ENCODE measurements at places on chromosomes 12 and 14.
A peak's percentile ranks its signal among the peaks of the same experiment; 100 is the strongest.

DNA sequence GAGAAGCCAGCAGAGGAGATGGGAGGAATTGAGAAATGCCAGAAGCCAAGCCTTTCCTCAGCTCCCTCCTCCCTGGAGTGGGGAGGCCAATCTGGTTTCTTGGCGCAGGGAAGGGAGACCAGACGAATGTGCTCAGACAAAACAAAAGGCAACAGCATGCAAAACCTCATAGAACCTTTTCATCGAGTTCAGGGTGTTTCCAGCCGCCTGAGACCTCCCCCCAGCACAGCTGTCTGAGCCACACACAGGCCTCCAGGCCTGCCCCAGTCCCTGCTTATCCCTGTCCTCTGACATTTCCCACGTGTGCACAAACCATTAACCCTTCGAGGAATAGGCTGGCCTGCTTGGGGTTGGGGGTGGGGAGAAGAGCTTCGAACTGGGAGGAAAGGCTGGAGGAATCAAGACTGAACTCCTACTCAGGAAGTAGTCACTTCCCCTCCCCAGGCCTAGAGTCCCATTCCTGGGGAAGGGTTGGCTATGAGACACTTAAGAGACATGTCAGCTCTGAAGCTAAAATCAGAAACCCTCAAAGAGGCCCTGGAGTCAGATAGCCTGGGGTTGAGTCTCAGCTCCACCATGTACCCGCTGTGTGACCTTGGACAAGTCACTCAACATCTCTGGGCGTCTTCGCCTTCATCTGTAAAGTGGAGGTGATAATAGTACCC, 10.7 kb downstream of the TBX3 start:
- no peak for DNase-seq

GRCh38 chr14:85125291-85125670, 404.7 kb upstream of the FLRT2 start:
- DNase-seq: no peak

- DNase-seq: peak; percentile 82
Observed at GRCh38 chr12:57111031-57111734, at the start of gene STAT6. TSS of gene STAT6 (minus strand) at chr12:57111362. CDS start at chr12:57108278, 3,084 bp downstream.

- peak; percentile 82 for DNase-seq
Observed at GRCh38 chr14:75442642-75443041, 14.8 kb downstream of the JDP2 start.

GRCh38 chr12:2891240-2892053, 756 bp downstream of the TULP3 start:
- DNase-seq: no peak

- no peak for DNase-seq
Observed at GRCh38 chr12:80846952-80847351, 90.8 kb downstream of the LIN7A start.

DNA sequence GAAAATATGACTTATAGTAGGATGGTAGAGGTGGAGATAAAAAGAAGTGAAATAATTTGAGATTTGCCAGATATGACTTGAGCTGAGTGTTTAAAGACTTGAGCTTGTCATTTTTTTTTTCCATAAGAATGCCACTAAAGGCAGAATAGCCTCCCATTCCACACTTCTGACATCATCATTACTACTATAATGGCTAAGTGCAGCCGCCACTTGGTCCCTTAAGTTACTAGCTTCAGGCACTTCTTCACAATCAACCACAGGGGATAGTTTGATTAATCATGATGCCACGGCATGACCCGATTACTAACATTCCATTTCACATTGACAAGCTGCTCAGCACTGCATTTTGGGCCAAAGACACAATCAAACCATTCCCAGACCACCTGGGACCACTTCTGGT, 127.9 kb downstream of the EFCAB11 start:
- no peak for DNase-seq

- no peak for DNase-seq
Observed at GRCh38 chr14:97408937-97409815, 612.0 kb downstream of the VRK1 start.

DNA sequence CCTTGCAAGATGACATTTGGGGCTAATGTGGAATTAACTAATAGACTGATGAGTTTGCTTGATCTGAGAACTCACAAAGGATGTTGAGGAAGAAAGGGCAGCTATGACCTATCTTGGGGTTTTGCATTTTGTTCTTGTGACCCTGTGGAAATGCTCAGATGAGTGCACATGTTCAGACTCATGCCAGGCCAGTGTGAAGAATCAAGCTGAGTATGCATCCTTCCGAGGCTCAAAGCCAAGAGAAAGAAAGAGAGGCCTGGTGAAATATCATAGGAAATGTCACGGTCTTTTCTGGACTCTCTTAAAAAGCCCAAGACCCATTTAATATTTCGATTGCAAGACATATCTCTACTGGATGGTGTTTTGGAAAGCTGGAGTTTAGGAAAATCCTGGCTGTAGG, 96.3 kb downstream of the CACNA1C start:
- DNase-seq: peak; percentile 79

DNA sequence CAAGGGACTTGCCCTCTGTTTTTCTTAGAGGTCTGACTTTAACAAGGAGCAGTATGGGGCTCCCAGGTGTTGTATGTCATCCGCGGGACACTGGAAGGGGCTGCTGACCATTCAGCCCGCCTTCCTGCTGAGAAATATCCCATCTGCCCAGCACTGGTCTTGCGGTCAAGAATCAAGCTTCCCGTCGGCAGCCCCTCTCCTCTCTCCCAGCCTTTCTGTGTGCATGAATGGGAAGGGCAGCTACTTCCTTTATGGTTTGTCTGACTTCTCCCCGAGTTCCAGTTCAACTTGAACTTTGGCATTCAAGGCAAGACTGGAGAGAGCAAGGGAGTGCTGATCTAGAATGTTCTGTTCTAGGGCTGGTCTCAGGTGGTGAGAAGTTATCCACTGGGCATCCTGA, 51.5 kb downstream of the PSMA6 start:
- DNase-seq: no peak

DNA sequence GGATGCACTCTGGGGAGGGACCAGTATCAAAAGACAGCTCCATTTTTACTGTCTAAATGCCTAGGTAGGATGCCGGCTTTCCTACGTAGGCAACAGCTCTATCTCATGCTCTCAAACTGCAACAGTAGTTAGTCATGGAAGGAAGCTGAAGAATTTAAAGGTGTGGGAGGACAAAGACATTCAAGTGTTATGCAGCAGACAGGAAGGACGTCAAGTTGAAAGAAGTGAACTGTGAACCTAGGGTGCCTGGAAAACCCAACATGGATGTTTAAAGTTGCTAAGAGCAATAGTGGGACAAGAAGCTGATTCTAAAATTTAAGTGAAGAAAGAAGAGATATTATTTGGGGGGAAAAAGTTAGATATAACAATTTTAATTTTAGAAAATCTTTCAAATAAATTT, 5.9 kb downstream of the SEC23A start:
- DNase-seq: no peak

DNA sequence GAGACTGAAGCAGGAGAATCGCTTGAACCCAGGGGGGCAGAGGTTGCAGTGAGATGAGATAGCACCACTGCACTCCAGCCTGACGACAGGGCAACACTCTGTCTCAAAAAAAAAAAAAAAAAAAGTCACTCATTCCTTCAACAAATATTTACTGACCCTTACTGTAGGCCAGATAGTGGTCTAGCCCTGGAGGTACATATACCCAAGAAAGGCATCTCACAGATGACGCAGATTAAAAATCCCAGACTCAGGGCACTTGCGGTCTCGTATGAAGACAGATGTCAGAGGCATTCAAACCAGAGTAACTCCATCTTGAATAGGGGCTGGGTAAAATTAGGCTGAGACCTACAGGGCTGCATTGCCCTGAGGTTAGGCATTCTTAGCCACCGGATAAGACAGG, 44.8 kb downstream of the CLMN start:
- DNase-seq: no peak

GRCh38 chr14:80762641-80763228, 178.8 kb downstream of the CEP128 start:
- no peak for DNase-seq

DNA sequence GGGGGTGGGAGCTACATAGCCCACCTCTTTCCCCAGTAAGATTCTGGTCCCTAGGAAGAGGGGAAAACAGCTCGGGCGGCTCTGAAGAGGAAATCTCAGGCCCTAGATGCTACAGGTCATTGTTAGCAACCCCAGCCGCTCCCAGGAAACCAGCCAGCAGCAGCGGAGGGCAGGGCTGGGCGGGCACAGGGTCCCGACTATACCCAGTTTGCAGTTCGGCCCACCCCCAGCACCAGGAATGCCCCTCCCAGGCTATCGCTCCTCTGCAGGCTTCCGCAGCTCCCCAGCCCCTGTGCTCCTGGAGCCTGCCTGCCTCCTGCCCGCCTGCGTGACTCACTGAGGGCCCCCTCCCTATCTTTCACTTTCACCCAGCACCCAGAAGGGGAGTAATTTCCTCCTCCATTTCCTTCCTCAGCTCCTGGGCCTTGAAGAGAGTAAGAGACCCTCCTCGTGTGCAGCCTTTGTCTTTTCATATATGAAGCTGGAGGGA, 27.2 kb upstream of the PNMA1 start:
- no peak for DNase-seq

DNA sequence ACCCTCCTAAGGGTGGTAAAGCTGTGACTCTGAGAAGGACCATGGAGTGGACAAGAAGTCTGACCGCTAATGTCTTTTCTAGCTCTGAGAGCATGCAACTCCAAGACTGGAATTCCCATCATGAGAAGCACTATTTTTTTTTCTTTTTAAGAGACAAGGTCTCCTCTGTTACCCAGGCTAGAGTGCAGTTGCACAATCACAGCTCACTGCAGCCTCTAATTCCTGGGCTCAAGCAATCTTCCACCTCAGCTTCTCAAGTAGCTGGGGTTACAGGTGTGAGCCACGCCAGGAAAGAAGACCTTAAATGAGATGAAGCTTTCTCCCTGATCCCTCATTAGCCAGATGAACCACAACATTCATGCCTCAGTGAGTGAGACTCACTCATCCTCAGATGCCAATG, 19.2 kb downstream of the VDR start:
- DNase-seq: no peak

DNA sequence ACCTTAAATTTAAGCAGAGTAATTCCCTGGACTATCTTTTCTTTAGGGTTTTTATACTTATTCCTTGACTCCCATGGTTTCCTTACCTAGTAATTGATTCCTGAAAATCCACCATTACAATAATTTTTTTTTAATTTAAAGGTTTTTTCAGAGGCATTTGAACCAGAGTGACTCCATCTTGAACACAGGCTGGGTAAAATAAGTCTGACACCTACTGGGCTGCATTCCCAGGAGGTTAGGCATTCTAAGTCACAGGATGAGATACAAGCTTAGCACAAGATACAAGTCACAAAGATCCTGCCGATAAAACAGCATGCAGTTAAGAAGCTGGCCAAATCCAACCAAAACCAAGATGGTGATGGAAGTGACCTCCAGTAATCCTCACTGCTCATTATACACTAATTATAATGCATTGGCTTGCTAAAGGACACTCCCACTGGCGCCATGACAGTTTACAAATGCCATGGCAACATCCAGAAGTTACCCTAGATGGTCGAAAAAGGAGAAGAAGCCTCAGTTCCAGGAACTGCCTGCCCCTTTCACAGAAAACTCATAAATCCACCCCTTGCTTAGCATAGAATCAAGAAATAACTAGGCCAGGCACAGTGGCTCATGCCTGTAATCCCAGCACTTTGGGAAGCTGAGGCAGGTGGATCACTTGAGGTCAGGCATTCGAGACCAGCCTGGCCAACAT, 53.6 kb downstream of the SLC25A21 start:
- DNase-seq: no peak

DNA sequence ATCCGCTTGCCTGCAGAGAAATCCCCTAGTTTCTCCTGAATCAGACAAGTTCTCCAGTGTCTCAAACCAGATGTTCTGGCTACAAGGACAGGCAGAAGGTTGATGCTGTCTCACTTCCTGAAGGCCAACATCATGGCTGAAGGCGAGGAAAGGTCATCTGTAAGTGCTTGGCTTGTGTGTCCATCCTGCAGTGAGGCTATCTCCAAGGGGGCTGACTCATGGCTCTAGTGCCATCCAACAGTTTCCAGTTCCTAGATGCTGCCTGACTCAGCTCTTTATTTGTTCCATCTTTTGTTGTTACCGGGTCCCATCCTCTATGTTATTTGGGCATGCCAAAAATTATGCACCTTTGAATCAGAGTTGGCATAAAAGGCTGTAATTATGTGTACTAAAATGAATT, 232.1 kb upstream of the TBX3 start:
- peak; percentile 79 for DNase-seq

- no peak for DNase-seq
Observed at GRCh38 chr14:67934862-67935261, 115.3 kb downstream of the RAD51B start.

GRCh38 chr12:89166525-89166934, 185.8 kb downstream of the DUSP6 start:
- peak; percentile 93 for DNase-seq

GRCh38 chr12:10119066-10119465, 10.9 kb downstream of the CLEC7A start:
- peak; percentile 22 for DNase-seq

DNA sequence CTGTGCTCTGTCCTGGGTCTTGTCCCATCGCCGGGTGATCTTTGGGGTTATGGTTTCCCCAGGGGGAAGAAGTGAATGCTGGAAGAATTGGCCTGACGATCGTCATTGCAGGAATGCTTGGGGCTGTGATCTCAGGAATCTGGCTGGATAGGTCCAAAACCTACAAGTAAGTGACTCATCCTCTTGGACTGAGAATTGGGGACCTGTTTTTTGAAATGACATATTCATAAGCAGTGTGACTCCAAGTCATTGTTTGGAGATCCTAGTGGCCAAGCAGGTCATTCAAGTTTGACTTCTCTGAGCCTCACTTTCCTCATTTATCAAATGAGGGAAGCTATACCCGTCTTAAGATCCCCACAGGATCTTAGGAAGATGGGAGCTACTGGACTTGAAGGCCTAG, 25.8 kb downstream of the ERG28 start:
- DNase-seq: no peak

GRCh38 chr14:52776816-52777215, 14.6 kb downstream of the GNPNAT1 start:
- no peak for DNase-seq

DNA sequence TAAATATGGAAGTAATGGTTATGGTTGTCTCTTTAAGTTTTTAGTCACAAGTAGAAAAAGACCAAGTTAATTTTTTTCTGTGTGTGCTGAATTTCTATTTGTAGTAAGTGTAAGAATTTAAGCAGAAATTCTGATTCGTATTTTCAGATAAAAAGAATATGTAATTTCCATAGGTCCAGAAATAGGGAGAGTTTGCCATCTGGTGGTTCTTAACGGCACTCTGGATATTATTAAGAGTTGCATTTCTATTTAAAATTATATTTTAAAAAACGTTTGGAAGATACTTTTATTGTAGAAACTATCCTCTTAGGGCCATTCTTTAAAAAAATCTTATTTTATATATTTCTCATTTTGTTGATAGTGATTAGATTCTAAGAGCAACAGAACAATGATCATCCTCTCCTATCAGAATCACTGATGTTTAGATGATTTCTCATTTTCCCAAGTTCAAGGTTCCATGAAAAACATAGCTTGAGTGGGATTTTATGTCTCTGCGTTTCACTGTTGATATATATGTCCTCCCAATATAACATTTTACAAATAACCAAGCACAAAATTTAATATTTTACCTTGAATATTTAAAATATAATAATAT, 88.3 kb downstream of the LRRK2 start:
- no peak for DNase-seq

GRCh38 chr14:96096639-96097610, 57.8 kb downstream of the C14orf132 start:
- no peak for DNase-seq

Data from stromal cell of bone marrow (primary cell).